ENCODE measurements at places on chromosomes 6 and 20.

DNA sequence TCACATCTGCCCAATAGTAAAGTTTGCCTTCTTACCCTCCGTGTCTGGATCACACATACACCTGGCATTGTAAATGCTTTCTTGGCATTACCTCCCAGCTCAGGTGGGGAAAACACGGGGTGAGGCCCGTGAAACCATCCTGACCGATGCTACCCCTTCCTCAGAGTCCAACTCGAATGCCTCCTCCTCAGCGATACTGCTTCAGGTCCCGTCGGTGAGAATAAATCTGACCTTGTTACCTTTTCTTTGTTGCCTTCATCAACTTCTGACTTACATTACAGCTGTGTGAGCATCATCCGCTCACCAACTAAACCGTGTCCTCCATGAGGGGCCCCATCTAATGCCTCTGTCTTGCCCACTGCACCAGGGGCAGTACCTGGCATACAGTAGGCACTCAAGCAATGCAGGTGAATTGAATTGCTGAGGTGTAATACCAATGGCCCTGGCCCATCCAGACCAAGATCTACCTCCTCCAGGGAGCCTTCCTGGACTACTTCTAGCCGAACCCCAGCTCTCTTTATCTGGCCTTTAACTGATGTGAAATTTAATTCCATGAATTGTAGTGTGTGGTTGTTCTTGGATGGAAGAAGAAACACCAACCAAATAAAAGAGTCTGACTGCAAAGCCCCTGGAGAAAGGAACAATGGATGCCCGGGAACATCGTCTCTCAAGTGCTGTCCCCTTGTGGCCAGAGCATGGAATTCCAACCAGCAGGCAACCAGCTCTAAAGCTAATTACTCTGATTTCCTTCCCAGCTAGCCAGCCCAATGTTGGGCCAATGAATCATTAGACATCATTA lies 141.5 kb downstream of the ANKRD60 start:
- DNase-seq, result no peak

DNA sequence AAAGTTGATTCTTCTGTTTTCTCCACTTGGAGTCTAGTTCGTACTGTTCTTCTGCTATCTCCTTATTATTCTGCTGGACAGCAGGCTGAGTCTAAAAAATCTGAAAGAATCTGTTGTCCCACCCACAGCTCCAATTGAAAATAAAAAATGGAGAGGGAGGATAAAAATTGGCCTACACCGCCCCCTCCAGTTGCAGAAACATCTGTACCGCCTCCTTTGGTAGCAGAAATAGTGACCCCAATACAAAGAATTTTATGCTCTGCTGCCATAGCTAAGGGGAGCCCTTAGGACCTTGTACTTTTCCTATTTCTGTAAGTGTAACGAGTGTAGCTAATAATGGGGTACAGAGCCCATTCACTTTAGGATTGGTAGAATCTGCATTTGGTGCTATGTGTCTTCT lies 4.9 kb upstream of the FKBP1A start:
- DNase-seq, result no peak

GRCh38 chr20:63394069-63394919 lies 33.1 kb upstream of the CHRNA4 start:
- DNase-seq, result no peak

- DNase-seq, result no peak
Observed at GRCh38 chr6:126039284-126039683, 52.9 kb downstream of the TRMT11 start.

GRCh38 chr6:153727885-153728284 lies 311.2 kb upstream of the OPRM1 start:
- peak; percentile 26 for DNase-seq

- DNase-seq, result peak; percentile 32
Observed at GRCh38 chr20:12053353-12053752, 135.7 kb downstream of the BTBD3 start.

- no peak for DNase-seq
Observed at GRCh38 chr6:6808915-6809314, 220.4 kb downstream of the LY86 start.

- DNase-seq, result no peak
Observed at GRCh38 chr20:62241506-62241905, 3.2 kb downstream of the OSBPL2 start.

DNA sequence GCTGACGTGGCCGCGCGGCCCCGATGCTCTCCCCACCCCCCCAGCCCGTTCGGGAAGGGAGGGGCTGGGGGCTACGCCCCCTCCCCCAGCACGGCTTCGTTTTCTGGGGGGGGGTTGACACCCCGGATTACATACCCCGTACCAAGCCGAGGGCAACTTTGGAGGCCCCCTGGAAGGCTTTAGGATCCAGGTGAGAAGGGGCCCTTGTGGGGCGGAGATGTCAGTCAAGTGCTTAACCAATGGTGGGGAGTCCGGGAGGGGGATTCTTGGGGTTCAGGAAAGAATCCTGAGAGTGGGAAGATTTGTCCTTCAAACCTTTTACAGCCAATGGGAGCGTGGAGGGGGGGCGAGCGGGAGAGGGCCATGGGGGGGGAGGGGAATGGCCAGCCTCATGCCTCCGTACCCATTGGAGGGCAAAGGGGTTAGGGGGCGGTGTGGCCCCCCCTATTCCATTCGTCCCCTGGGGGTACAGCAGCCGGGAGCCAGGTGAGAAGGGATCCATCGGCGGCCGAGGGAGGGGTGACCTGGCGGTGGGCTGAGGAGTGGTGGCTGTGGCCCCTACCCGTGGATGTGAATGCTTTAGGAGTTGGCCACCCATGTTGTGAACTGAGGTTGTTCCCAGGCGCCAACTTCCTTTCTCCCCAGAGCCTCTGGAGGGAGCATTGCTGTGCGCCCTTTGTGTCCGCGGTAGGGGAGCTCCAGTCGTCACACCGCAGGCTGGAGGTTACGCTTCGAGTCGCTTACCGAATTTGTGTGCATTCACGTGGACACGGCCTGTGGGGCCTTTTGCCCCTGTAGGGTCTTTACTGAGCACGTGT lies 682 bp downstream of the BRD2 start:
- peak; percentile 85 for DNase-seq

DNA sequence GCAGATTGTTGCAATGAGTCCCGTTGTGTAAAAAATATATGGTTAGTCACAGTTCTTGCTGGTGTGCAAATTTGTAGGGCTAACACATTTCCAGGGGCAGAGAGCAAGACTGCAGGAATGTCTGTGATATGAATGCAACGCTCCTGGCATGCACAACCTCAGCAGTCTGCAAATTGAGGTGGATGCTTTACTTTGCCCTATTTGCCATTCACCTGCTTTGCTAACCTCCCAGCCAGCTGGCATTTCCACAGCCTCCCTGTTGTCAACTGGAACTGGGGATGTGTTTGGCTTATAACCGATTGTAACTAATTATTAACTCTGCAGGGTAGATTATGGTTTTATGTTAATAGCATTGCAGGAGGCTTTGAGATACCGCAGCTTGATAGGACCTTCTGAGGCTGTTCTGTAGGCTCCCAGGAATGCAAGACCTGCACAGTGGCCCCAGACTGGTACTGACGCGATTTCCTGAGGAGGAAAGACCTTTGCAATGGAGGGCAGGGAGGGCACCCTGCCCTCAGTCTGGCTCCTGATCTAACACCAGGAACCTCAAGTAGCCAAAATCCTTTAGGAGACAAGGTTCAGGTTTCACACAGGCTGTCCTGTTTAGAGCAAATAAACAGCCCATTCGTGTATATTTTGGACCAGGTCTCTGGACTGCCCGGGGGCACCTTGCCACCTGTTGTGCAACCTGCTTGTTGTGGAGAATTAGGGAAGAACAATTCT lies 53.4 kb downstream of the EDN1 start:
- no peak for DNase-seq

DNA sequence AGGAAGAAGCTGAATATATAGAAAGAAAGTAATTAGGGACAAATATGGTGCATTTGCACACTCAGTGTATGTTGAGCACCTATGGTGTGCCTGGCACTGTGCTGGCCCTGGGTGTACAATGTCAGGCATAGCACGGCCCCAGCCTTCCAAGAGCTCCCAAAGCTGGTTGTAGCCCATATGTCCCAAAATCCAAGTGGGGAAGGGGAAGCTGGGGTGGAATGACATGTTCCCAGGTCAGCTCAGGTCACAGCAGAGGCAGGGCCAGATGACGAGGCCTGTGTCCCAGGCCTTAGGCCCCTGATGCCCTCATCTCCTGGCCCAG lies 170.0 kb downstream of the VEGFA start:
- DNase-seq, result no peak

GRCh38 chr20:50335866-50336265 lies 145.2 kb downstream of the CEBPB start:
- DNase-seq, result no peak

GRCh38 chr20:753136-753535 lies 15.2 kb downstream of the SLC52A3 start:
- DNase-seq, result no peak

GRCh38 chr6:158660333-158660754 lies 10.5 kb downstream of the SYTL3 start:
- peak; percentile 21 for DNase-seq

- no peak for DNase-seq
Observed at GRCh38 chr20:50256577-50256976, 65.9 kb downstream of the CEBPB start.

- DNase-seq, result no peak
Observed at GRCh38 chr6:73830119-73830518, 134.1 kb downstream of the CD109 start.

DNA sequence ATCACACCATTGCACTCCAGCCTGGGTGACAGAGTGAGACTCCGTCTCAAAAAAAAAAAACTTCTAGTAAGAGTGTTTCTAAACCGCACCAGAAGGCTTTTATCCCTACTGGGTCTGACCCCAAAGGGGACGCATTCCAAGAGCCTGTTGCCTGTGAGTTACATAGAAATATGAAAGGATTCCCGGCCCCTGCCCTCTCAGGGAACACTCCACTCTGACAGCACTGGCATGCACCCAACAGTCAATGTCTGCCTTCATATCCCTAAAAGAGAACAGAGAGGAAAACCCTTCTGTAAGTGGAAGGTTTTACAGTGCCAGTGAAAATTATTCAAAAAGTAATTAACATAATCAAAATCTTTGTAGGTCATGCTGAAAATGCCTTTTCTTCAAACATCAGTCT lies 117.1 kb upstream of the PTPRT start:
- no peak for DNase-seq

- no peak for DNase-seq
Observed at GRCh38 chr6:56915832-56916231, 39.1 kb upstream of the BEND6 start.

- peak; percentile 15 for DNase-seq
Observed at GRCh38 chr20:62238569-62239277, 402 bp downstream of the OSBPL2 start.

GRCh38 chr6:42410861-42411260 lies 40.9 kb downstream of the TRERF1 start:
- no peak for DNase-seq

DNA sequence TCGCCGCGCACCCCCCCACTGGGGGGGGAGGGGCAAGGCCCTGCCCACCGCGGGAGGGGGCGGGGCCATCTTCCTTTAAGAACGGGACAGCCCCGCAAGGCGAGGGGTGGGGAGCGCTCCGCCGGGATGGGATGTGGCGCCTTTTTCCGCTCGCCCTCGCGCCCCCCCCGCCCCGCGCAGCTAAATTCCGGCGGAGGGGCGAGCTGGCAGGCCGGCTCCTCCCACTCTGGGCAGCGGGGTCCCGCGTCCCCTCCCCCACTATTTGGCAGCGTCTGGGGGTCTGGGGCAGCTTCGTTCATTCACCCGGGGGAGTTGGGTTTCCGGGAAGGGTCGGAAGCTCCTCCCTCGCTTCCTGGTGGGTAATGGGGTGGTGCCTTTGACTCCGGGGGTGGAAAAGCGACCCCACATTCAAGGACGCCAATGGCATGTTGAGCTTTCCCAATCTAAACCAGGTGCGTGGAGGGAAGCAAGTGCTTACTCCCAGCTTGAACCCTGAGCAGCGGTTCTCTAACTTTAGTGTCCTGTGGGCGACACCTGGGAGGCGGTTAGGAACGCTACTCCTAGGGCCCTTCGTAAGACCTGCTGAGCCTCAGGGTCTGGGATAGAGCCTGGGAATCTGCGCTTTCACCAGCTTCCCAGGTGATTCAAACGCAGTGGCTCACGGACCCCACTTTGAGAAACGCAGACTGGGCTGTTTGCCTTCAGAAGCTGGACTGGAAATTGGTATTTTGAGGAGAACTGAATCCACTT lies 927 bp downstream of the ASXL1 start:
- DNase-seq, result no peak

GRCh38 chr20:8144282-8145245 lies 12.5 kb downstream of the PLCB1 start:
- DNase-seq, result no peak

DNA sequence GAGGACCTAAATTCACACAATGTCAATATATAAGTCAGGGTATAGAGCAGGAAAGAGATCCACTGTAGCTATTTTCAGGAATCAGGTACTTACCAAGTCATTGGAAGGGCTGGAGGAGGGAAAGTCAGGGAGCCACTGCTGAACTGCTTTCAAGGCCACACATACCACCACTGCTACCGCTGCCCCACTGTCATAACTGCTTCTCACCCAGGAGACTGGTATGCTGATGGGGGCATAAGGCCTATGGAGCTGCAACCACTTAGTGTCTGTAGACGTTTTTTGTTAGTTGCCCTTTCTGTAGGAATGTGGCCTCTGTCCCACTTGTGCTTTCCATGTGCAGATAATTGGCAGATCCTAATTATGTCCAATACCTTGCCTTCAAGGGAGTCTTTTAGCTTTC lies 5.4 kb downstream of the SMAP1 start:
- no peak for DNase-seq

GRCh38 chr6:115958958-115959357 lies 101.7 kb downstream of the FRK start:
- DNase-seq, result no peak

DNA sequence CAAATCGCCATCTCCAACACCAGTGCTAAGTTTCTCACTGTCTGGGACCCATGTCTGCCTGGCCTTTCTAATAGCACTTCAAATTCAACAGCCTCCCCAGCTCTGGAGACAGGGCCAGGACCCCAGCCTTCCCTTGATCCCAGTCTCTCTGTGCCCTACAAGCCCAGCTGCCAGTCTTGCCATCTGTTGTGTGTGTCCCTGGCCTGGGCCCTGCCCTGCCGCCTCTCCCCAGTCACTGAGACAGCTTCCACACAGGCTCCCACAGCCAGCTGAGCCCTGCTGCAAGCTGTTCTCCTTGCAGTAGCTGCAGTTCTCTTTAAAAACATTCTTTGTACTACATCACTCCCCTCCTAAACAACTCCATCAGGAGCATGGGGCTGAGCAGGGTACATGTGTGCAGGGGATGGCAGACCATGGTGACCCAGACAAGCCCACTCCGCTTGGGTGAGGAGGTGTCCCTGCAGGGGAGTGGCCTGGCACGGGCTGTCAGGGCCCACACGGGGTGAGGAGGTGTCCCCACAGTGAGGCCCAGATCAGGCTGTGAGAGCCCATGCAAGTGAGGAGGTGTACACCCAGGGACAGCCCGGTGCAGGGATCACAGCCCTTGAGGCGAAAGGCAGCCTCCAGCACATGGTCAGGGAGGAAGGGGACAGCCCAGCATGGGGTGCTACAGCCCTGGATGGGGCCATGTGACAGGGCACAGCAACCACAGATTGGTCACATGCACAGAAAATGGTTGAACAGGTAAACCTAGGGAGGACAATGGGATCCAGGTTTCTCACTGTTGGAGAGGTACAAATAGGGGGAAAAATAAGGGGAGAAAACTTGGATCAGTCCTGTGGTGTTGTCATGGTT lies 16.2 kb downstream of the CST7 start:
- DNase-seq, result no peak

- no peak for DNase-seq
Observed at GRCh38 chr6:107331409-107332386, 127.7 kb downstream of the PDSS2 start.

GRCh38 chr6:548517-548916 lies 108.4 kb downstream of the HUS1B start:
- DNase-seq, result no peak

GRCh38 chr6:38867726-38868125 lies 152.6 kb downstream of the DNAH8 start:
- no peak for DNase-seq

- no peak for DNase-seq
Observed at GRCh38 chr20:1062334-1063010, 55.9 kb upstream of the PSMF1 start.
